ENCODE measurements at places on chromosomes 2 and 18. TPM values are rescaled to one million over a fixed set of nuclear protein-coding genes. Genes with fewer than 3 reads are reported as not detected.
A peak's percentile ranks its signal among the peaks of the same experiment; 100 is the strongest.

DNA sequence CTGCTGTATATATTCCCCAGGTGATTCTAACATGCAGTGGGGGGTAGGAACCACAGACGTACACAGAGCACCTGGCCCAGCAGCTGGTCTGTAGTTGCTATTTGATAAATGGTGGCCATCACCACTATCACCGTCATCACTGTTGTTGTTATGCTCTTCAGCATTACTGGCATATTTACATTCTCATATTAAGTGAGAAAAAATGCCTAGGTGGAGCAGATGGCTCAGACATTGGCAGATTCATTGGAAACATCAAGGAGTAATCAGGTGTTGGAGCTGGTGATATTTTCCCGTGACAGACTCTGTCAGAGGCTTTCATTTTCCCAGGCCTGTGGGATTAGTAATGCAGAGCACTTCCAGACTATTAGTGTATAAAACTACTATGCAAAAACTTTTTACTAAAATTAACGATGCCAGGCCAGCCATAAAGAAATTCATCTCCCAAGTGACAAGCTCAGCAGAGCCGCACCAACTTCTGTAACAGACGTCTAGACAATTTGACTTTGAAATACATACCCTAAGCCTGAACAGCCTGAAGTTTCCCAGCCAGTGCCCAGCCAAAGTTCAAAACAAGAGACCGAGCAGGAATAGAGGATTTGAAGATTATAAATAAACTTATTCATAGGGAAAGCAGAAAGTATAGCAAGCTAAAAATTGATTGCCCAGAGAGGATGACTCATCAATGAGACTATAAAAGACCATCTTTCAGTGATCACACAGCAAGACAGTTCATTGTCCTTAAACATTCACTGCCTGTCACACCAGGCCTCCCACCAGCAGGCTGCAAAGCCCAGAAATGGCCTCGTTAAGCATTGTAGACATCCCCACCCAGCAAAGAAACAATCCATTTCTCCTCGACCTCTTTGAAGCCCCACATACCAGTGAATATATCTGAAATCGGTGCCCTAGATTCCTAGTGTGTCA is 247.4 kb upstream of the CHAC2 start:
- peak overlapping the region; percentile 91 for H3K27ac ChIP-seq
- no peak overlapping the region for H3K4me3 ChIP-seq
- DNase-seq: peak; percentile 63

DNA sequence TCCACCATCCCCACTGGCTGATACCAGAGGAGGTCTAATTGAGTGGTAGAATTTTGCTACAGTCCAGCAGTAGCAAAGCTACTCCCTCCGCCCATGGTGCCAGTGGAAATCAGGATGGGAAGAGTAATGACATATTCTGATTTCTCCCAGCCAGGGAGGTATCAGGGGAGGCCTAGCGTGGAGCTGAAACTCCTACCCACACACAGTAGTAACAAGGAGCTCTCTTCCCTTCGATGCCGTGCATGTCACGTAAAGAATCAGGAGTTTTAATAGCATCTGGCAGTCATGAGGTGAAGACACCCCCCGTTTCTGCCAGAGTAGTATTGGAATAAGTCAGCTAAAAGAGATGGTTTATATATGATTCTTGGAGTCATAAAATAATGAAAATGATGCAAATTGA is 786.8 kb upstream of the DDX18 start:
- H3K4me3 ChIP-seq: no peak overlapping the region
- H3K27ac ChIP-seq: no peak overlapping the region
- no peak for DNase-seq
- no peaks in the 10 kb centered on the region for H3K4me1 ChIP-seq
- no peaks in the 10 kb centered on the region for H3K36me3 ChIP-seq

DNA sequence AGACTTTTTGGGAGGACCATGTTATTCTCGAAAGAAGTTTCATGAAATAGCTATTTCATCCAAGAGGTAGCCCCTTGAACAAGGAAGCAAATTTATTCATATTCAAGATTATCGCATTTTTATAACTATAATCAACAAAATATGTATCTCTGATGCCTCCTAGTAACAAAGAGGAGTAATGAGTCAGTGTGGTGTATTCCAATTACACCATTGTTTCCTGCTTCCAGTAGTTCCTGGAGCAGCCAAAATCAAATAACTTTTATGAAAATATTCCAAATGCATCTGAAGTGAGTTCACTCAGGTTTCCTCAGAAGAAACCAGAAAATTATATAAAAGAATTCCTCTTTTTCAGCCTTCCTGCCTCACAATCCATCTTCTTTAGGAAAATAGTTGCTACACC is 43.0 kb downstream of the ANKRD36B start:
- no peaks in the 10 kb centered on the region for H3K27me3 ChIP-seq
- no peaks in the 10 kb centered on the region for H3K4me1 ChIP-seq
- H3K4me3 ChIP-seq: no peak overlapping the region
- no peak overlapping the region for H3K27ac ChIP-seq
- peaks cover 12% of the 10 kb centered on the region for H3K36me3 ChIP-seq

- H3K4me3 ChIP-seq: no peak overlapping the region
- H3K27ac ChIP-seq: no peak overlapping the region
- DNase-seq: no peak
- no peaks in the 10 kb centered on the region for H3K27me3 ChIP-seq
Observed at GRCh38 chr2:71372042-71372441, 40.5 kb downstream of the ZNF638 start.

DNA sequence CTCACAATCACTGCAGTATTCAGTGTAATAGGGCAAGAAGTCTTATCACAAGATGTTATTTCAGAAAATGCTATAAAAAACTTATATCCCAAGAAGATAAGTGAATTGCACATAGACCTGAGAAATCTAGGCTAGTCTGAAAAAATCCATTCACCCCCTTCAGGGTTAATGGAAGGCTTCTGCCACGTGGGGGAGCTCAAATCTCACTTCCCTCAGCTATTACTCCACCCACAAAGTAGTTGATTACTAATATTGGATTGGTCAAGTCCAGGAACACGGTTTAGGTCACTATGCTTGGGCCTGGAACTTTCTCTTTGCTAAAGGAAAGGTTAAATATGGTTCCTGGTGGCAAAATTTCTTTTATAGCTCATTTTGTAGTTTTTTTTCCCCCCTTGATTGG is 51.2 kb upstream of the ADAM23 start:
- H3K36me3 ChIP-seq: no peaks in the 10 kb centered on the region
- H3K27me3 ChIP-seq: no peaks in the 10 kb centered on the region
- no peak overlapping the region for H3K27ac ChIP-seq
- no peak overlapping the region for H3K4me3 ChIP-seq
- DNase-seq: peak; percentile 79

- no peaks in the 10 kb centered on the region for H3K27me3 ChIP-seq
- no peak overlapping the region for H3K27ac ChIP-seq
- H3K4me1 ChIP-seq: peaks cover 7% of the 10 kb centered on the region
- no peaks in the 10 kb centered on the region for H3K36me3 ChIP-seq
- no peak overlapping the region for H3K4me3 ChIP-seq
- DNase-seq: no peak
Observed at GRCh38 chr2:149622343-149622742, 34.8 kb upstream of the MMADHC start.

Gene GCG
- total RNA-seq: not detected
